Effector CD4-positive, alpha-beta T cell (primary cell): ENCODE measurements at places on chromosomes 7 and 10.

GRCh38 chr7:130322615-130323014 lies 22.0 kb upstream of the CPA5 start:
- no peak for DNase-seq

DNA sequence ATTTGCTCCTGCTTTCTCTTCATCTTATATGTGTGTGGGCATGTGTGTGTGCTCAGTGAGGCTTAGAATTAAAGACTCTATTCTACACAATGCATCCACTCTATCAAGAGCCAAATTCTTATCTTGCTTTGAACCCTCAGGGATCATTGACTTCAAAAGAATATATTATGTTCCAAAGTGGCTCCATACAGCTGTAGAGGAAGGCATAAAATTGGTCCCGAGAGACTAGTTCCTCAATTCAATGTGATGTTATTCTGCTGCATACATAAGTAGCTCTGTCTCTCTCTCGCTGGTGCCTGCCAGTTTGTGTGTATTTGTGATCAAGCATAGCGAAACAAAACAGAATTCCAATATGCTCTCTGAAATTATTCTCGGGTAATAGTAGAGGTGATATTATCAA lies 997.9 kb upstream of the POT1 start:
- DNase-seq, result no peak

DNA sequence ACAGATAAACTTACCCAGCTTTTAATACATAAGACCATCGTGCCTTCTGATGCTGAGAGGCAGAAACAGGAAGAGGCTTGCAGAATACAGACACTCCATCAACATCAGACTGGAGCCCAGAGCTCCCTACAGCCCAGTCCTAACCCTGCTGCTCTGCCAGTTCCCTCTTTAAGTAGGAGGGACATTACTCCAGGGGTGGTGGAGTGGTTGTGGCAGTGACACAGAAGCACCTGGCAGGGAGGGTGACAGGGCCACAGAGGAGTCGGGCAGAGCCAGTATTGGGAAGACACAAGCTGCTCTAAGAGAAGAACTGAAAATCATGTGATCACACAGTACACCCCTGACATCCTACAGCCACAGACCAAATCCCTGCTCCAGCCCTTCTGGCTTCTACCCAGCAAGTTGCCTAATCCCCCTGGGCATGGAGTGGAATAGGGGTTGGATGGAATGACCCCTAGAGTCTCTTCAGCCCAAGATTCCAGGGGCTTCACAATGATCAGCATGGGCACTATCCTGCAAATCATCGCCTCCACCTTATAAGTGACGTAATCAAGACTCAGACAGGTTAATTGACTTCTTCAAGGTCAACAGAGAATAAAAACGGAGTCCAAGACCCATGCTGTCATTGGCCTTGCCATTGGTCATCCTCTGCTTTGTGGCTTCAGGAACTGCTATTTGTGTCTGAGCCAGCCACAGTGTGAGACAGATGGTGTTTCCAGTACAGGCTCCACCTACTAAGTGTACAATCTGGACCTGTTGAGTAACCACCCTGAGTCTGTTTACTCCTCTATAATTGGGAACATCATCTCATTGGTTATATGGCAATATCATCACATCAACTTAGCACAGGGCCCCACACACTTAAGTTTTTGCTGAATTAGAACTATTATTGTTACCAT lies 61.1 kb upstream of the ZMIZ1 start:
- no peak for DNase-seq

GRCh38 chr7:120229084-120229483 lies 43.9 kb upstream of the KCND2 start:
- no peak for DNase-seq

DNA sequence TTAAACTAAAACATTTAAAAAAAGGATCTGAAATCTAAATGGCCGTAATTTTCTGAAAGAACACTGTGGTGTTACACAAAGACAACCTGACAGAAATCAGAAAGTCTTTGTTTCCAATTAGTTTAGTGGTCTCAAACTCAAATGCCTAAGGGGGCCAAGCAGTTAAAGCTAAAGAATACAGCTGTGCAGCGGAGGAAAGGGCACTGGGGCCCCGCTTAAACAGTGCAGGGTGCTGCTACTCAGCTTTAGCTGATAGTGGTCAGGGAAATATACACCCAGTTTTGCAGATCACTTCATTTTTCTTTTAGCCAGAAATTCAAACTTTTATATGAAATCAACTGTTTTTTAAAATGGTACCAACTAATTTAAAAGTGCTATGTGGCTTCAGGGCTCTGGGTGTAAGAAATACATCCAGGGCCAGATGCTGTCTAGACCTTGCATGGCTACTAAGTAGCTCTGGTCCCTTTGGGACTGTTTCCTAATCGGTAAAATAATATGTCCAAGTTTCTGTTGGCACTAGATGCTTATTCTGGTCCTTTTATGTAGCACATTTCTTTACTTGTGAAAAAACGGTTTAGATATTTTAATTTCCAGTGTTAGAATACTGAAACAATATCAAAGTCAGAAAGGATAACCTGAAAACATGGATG lies 161.8 kb upstream of the LAMB4 start:
- DNase-seq, result no peak

GRCh38 chr7:86928308-86928707 lies 131.1 kb downstream of the ELAPOR2 start:
- no peak for DNase-seq
